Kidney tubule cell (primary cell): ENCODE measurements at places on chromosomes 4 and X.
A peak's percentile ranks its signal among the peaks of the same experiment; 100 is the strongest.

GRCh38 chr4:10366628-10367027, 90.6 kb downstream of the ZNF518B start:
- no peak for DNase-seq

DNA sequence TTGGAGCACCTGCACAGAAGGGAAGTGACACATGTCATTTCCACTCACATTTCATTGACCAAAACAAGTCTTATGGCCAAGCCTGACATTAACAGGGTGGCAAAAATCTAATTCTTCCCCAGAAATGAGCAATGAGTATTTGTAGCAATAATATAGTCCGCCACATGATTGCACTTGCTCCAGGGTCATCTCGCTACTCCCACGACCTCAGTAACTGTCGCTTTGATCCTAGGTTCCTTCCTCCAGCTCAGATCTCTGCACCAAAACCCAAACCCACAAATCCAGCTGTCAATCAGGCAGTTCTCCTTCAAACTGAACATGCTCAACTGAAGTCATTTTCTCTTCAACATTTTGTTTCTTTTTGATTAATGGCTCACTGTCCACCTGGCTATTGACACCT, 25.2 kb upstream of the PTTG2 start:
- no peak for DNase-seq

- DNase-seq: no peak
Observed at GRCh38 chrX:88990882-88991582, 244.0 kb downstream of the CPXCR1 start.

GRCh38 chr4:3514806-3515501, 17.3 kb downstream of the LRPAP1 start:
- no peak for DNase-seq

- peak; percentile 41 for DNase-seq
Observed at GRCh38 chr4:168162604-168163003, 70.3 kb downstream of the ANXA10 start.

GRCh38 chrX:13863324-13863723, 46.4 kb upstream of the GPM6B start:
- no peak for DNase-seq

DNA sequence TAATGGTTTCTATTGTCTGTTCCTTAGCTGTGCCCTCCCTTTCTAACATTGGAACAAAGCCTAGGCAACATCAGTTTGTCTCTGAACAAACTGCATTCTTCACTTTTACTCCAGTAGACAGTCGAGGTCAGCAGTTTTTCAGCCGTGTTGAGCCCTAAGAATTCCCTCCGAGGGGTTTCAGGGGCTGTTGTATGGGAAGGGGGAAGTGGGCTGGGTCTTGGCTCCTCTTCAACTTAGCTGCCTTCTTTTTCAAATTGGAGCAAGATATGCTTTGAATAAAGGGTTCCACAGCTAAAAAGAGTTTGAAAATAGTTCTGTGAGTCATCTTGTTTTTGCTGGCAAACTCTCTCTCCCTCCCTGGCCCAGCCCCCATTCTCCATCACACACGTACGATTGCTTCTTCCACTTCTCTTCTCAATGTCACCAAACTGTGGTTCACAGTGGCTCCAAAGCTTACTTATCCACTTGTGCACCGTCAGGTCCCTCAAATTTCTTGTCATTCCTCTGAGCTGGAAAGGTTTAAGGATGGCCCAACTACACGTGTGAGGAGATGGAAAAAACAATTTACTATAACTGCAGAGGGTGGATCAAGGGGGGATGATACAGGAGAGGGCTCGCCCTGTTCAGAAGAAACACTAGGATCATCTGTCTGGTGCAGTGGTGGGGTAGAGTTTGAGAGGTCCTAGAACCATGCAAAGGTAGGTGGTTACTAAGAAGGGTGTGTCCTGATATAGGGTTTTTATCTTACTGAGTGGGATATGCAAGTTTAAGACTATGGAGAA, 9.2 kb upstream of the MAML3 start:
- no peak for DNase-seq

GRCh38 chr4:26741491-26741871, 119.2 kb upstream of the STIM2 start:
- DNase-seq: no peak

DNA sequence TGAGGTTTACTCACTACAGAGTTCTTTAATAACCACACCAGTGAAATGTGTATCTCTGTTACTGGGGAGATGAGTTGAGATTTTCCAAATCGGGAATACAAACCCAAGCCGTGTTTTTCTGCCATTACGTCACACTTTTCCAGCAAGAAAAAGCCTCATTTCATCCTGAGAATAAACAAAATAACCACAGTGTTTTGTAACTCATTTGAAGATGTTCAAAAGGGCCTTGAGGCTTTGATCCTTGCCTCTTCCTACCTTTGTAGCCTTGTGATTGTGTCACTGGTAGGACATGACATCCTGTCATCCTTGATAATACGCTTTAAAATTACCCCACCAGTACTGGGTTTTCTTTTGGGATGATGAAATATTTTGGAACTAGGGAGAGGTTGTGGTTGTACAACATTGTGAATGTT, 2.9 kb downstream of the USP11 start:
- no peak for DNase-seq

- no peak for DNase-seq
Observed at GRCh38 chrX:26032111-26032912, 105.8 kb upstream of the MAGEB18 start.

- peak; percentile 80 for DNase-seq
Observed at GRCh38 chrX:100994352-100995281, 25.1 kb downstream of the ARL13A start.

- DNase-seq: no peak
Observed at GRCh38 chr4:156330436-156331031, 376.9 kb upstream of the CTSO start.

GRCh38 chr4:150255610-150256224, 177.5 kb downstream of the DCLK2 start:
- no peak for DNase-seq

GRCh38 chr4:11252149-11252548, 176.5 kb downstream of the HS3ST1 start:
- no peak for DNase-seq

DNA sequence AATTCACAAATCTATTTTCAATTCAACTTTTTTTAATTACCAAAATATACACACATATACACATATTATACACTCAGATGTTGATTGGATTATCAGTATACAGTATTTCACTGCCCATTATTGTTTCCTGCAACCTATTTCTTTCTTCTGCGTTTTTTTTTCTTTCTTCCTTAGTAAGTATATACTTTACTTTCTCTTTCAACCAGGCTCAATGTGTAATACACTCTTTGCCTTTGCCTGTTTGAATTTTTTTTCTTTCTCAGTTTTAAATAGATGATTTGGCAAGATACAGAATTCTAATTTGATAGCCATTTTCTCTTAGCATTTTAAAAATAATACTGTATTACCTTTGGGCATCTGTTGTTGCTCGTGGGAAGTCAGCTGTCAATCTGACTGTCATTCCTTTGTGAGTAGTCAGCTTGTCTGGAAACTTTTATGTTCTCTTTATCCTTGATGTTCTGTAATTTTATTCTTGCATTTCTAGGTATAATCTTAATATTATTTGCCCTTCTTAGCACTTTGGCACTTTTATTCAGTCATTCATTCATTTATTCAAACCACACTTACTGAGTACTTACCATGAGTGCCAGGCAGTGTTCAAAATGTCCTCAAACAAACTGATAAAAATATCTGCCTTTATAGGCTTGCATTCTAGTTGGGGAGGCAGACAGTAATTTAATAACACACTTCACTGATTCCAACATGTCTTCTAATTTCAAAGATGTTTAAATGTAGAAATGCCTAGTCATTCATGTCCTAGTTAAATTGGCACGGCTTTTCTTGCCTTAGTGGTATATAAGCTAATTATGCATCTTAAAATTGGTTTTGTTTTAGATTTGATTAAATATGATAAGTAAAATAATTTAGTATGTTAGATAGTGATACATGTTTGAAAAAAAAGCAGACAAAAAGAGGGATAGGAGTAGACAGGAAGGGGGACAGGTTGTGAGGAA, 3.7 kb downstream of the USP38 start:
- DNase-seq: peak; percentile 25

- DNase-seq: no peak
Observed at GRCh38 chrX:69293776-69294601, 128.7 kb upstream of the PJA1 start.

DNA sequence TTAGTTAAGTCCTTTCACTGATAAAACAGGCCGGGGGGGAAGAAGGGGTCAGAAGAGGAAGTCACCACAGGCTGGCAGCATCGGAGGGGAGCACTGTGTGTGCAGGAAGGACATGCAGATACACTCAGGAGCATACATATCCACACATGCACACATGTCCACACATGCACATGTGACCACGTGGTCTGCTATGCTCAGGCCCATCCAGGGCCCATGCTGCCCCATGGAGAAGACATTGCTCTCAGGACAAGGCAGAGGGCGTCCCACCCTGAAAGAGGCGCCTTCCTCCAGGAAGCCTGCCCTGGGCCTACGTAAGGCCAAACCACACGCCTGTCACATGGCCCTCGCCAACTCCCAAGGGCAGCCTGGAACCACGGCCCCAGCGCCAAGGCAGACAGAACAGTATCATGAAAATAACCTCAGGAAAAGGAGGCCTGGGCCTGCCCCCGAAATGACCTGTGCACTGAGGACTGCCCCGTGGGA, 15.8 kb downstream of the WDR1 start:
- no peak for DNase-seq

DNA sequence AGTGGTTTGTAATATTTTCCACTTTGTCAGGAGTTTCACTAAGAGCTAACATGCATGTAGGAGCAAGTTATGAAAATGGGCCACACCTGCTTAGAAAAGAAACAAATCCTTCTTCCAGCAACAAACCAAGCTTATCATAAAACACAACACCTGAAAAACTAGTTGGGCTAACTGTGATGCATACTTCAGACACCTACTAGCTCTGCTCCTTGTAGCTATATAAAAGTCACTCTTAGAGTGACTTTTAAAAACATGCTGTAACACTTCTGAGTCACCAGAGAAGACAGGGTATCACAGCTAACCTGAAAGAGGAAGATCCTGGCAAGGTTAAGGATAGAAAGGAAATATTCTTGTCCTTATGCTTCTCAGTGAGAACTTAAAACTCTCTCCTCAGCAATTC, 3.6 kb upstream of the SLAIN2 start:
- peak; percentile 57 for DNase-seq

- no peak for DNase-seq
Observed at GRCh38 chr4:84897516-84897915, 69.0 kb downstream of the WDFY3 start.

DNA sequence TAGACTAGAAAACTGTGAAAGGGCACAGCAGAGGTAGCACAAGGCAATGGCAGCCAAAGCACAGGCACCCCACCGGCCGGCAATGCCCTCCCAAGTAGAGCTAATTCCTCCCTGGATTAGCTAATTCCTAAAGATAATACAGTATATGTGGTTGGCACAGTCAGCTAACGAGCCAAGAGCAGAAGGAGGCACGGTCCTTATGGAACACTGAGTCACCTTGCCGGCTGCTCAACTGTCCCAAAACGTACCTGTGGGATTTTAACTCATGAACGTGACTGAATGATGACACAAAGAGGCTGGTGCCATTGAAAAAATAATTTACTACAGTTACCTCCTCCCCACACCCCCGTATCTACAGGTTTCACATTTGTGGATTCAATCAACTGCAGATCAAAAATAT, 9.1 kb upstream of the FGFBP1 start:
- no peak for DNase-seq

- peak; percentile 26 for DNase-seq
Observed at GRCh38 chrX:42748067-42748850, 29.7 kb downstream of the PPP1R2C start.

GRCh38 chr4:145531223-145531622, 49.6 kb downstream of the SMAD1 start:
- no peak for DNase-seq

- peak; percentile 71 for DNase-seq
Observed at GRCh38 chr4:182643801-182644682, 273.1 kb downstream of the DCTD start.

- DNase-seq: no peak
Observed at GRCh38 chr4:134178706-134179105, 22.9 kb downstream of the PABPC4L start.

- DNase-seq: peak; percentile 44
Observed at GRCh38 chr4:122819708-122820449, 6.8 kb upstream of the FGF2 start.

DNA sequence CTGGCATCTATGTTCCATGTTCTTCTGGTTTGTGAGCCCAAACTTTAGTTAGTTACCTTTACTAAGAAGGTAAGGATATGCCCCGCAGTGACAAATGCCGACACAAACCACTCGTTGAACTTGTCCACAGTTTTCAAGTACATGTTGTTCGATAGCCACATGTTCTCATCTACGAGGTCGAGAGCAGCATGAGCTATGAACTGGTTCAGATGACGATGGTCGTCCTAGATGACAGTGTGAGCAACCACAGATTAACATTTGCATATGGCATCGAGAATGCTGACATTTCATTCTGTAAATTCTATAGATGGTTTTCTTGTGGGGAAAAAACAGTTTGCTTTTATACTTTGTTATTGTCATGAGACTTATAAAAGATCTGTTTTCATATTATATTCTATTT, 18.0 kb downstream of the TRAPPC2 start:
- DNase-seq: no peak

- no peak for DNase-seq
Observed at GRCh38 chrX:50839730-50840129, 25.7 kb upstream of the SHROOM4 start.

GRCh38 chrX:39576041-39576872, 521.5 kb downstream of the BCOR start:
- peak; percentile 6 for DNase-seq

DNA sequence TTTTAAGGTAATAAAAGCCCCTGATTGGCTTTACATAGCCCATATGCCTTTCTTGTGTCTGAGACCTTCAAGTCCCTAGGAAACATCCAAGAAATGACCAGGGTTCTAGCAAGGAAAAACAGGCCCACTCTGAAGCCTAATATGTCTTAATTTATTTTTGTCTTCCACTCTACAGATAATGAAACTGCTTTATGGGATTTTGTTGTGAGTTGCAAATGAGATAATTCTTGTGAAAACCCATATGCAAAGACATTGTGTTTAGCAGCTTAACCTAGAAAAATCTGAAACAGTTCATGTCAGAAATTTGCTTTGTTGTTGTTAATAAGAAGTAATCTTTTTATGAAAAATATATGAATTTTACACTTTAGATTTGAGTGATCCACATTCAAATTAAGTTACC, 190.7 kb upstream of the BMP3 start:
- DNase-seq: no peak

GRCh38 chrX:13180807-13181206, 136.4 kb upstream of the FAM9C start:
- peak; percentile 59 for DNase-seq

DNA sequence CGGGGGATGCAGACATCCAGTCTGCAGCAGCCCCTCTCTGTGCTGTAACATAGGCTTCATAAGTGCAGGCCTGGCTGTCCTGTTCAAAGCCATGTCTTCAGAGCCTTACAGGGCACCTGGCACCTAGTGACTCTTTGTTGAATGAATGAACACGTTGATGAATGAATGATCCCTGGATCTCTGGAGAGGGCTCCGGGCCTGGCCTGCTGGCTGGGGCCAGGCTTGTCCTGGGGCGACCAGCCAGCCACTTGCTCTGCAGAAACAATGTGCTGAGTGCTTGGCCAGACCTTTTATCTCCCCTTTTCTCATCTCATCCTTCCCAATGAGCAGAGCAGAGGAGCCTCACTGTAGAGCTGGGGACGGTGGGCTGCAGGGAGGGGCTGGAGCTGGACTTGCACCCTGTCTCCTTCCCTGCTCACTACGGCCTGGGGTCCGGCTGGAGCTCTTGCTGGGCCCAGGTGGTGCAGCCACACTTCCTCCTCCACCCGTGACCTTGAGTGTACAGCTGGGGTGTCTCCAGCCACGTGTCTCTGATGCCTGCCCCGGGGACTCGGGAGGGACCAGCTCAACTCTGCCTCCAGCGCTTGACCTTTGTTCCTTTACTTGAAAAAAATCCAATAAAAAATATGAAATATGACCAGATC, 77.9 kb downstream of the PSAPL1 start:
- DNase-seq: no peak
